ENCODE measurements at places on chromosomes 7 and 10. TPM values are rescaled to one million over a fixed set of nuclear protein-coding genes. Genes with fewer than 3 reads are reported as not detected.

The C10orf53 gene
- total RNA-seq: not detected

The EBLN1 gene
- total RNA-seq: not detected

The CHCHD2 gene
- total RNA-seq: 370 TPM

The TRIM4 gene
- total RNA-seq: 41.2 TPM

The MAP3K8 gene
- total RNA-seq: 28.3 TPM

The DNAJC12 gene
- total RNA-seq: 3.6 TPM

The MGMT gene
- 24.0 TPM for total RNA-seq

The TMEM236 gene
- total RNA-seq: 0.11 TPM

- H3K4me1 ChIP-seq: peaks cover 19% of the 10 kb centered on the region
- H3K36me3 ChIP-seq: no peaks in the 10 kb centered on the region
- no peak overlapping the region for H3K27ac ChIP-seq
- no peak for DNase-seq
Observed at GRCh38 chr7:134714470-134715205, 64.8 kb upstream of the CALD1 start.

GRCh38 chr7:132065989-132066603, 509.7 kb upstream of the PODXL start:
- no peak overlapping the region for H3K27ac ChIP-seq
- H3K4me3 ChIP-seq: no peak overlapping the region
- DNase-seq: no peak
- H3K27me3 ChIP-seq: peaks cover 13% of the 10 kb centered on the region
- no peaks in the 10 kb centered on the region for H3K4me1 ChIP-seq

DNA sequence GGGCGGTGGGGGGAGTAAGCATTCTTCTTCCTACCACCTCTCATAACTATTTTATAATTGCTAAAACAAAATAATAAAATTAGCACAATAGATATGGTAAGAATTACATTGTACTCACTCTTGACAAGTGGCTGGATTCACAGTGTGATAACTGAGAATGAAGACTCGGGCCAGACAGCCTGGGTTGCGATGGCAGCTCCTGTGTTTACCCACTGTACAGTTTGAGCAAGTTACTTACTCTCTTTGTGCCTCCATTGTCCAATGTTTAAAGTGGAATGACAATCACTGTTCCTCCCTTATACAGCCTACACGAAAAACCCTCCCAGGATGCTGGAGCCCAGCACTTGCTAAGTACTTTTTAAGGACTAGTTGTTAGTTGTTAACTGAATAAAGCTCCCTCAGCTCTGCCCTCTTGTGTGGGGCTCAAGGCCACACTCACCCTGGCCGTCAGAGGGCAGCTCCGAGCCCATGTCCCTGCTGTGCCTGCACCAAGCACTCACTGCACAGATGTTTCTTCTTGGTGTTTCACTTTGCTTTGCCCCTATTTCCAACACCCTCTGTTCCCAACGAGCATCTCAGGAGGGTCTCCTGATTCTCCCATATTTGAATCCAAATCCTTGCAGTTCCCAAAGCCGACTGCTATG, 56.4 kb upstream of the NPS start:
- no peak overlapping the region for H3K27ac ChIP-seq
- no peaks in the 10 kb centered on the region for H3K36me3 ChIP-seq
- DNase-seq: no peak
- H3K27me3 ChIP-seq: peaks cover 2% of the 10 kb centered on the region

GRCh38 chr10:77742172-77742571, 104.6 kb upstream of the KCNMA1 start:
- no peaks in the 10 kb centered on the region for H3K4me1 ChIP-seq
- H3K4me3 ChIP-seq: no peak overlapping the region
- H3K36me3 ChIP-seq: no peaks in the 10 kb centered on the region
- H3K27me3 ChIP-seq: peaks cover 12% of the 10 kb centered on the region

GRCh38 chr10:79905322-79906314, 43.3 kb downstream of the SFTPD start:
- H3K27ac ChIP-seq: no peak overlapping the region
- H3K27me3 ChIP-seq: peaks cover 68% of the 10 kb centered on the region

GRCh38 chr10:95987685-95988426, 55.5 kb upstream of the CCNJ start:
- no peaks in the 10 kb centered on the region for H3K4me1 ChIP-seq
- H3K4me3 ChIP-seq: no peak overlapping the region
- H3K36me3 ChIP-seq: no peaks in the 10 kb centered on the region
- H3K27me3 ChIP-seq: peaks cover 18% of the 10 kb centered on the region
- no peak overlapping the region for H3K27ac ChIP-seq

DNA sequence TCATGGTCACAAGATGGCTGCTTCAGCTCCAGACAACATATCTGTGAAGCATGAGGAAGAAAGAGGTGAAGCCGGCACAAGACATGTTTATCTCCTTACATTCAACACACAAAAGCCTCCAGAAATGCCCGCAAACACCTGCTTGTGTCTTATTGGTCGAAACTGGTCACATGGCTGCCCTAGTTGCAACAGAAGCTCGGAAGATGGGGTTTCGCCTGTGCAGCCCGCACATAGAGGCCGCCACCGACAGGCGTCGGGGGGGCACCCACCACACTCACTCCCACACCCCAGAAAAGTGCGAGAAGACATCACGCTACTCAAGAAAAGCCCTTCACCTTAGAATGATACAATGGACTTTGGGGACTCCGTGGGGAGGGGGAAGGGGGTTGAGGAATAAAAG, 63.0 kb upstream of the MGMT start:
- H3K4me1 ChIP-seq: no peaks in the 10 kb centered on the region
- H3K36me3 ChIP-seq: no peaks in the 10 kb centered on the region
- H3K4me3 ChIP-seq: no peak overlapping the region
- H3K27ac ChIP-seq: no peak overlapping the region
- H3K27me3 ChIP-seq: peaks cover 4% of the 10 kb centered on the region

GRCh38 chr10:127441350-127442219, 107.5 kb upstream of the NPS start:
- no peak overlapping the region for H3K4me3 ChIP-seq
- H3K27ac ChIP-seq: no peak overlapping the region
- no peaks in the 10 kb centered on the region for H3K4me1 ChIP-seq
- no peak for DNase-seq
- H3K27me3 ChIP-seq: no peaks in the 10 kb centered on the region
- no peaks in the 10 kb centered on the region for H3K36me3 ChIP-seq

DNA sequence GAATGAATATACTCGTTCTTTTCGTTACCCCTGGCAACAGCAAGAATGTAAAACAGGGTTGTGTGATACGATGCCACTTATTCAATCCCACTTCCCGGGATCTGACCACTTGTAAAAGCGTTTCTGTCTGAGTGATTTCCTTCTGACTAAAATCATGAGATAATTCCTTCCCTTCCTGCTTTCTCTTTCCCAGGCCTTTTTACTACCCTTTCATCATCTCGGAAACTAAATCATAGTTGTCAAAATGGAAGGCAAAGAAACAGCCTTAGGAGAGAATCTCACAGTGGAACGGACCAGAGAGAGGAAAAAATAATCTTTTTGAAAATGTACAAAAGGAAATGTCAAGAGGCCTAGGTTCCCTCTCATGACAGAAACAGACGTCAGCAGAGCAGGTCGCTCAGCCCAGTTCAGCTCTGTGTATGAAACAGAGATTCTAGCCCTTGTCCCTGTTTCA, 29.8 kb downstream of the DIP2C start:
- no peaks in the 10 kb centered on the region for H3K4me1 ChIP-seq
- no peak overlapping the region for H3K27ac ChIP-seq
- no peak for DNase-seq
- no peak overlapping the region for H3K4me3 ChIP-seq

DNA sequence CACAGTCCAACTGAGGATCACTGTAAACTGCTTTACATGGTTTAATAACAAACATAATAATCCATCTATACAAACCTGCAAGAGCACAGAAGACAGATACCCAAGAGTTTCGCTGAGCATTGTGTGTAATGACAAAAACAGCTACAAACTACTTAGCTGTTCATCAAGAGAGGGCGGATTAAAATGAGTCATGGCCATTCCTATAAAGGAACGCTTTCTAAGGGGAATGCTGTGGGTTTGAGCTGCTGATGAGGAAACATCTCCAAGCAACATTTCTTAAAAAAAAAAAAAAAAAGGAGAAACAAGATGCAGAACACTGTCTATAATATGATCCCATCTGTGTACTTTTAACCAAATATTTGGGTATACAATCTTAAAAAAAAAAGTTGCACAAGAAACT, 33.8 kb downstream of the VOPP1 start:
- DNase-seq: no peak
- peaks cover 53% of the 10 kb centered on the region for H3K4me1 ChIP-seq
- peaks cover 10% of the 10 kb centered on the region for H3K36me3 ChIP-seq
- no peak overlapping the region for H3K27ac ChIP-seq

DNA sequence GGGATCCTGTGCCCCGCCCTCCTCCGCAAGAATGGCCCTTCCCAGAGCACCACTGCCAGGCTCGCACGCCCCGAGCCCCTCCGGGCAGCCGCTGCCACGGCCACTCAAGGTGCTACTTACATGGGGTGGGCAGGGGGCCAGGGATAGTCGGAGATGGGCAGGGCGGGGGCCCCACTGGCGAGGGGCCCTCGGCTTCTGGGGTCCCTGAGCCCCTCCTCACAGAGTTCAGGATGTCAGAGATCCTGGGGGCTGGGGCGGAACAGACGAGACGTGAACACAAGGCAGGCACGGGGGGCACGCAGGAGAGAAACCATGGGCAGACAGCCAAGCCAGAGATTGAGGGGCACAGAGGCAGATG, 25.6 kb downstream of the YKT6 start:
- no peaks in the 10 kb centered on the region for H3K27me3 ChIP-seq
- no peak overlapping the region for H3K4me3 ChIP-seq
- no peak for DNase-seq
- H3K36me3 ChIP-seq: no peaks in the 10 kb centered on the region

GRCh38 chr7:6306471-6306870, 34.0 kb upstream of the CYTH3 start:
- H3K27ac ChIP-seq: no peak overlapping the region
- no peak for DNase-seq
- peaks cover 15% of the 10 kb centered on the region for H3K27me3 ChIP-seq

- no peak overlapping the region for H3K4me3 ChIP-seq
- no peaks in the 10 kb centered on the region for H3K4me1 ChIP-seq
- peaks cover 35% of the 10 kb centered on the region for H3K27me3 ChIP-seq
- no peak overlapping the region for H3K27ac ChIP-seq
- DNase-seq: no peak
Observed at GRCh38 chr10:47294057-47294456, 5.9 kb upstream of the GDF10 start.

- H3K4me3 ChIP-seq: no peak overlapping the region
- H3K4me1 ChIP-seq: peaks cover 6% of the 10 kb centered on the region
- no peaks in the 10 kb centered on the region for H3K36me3 ChIP-seq
Observed at GRCh38 chr10:83994325-83994724, 145.0 kb upstream of the GHITM start.
